ENCODE measurements at places on chromosomes 1 and 21. TPM values are rescaled to one million over a fixed set of nuclear protein-coding genes. Genes with fewer than 3 reads are reported as not detected.

The LAMC1 gene
- 110 TPM for total RNA-seq

The MPC2 gene
- total RNA-seq: 56.2 TPM

The HCRTR1 gene
- not detected for total RNA-seq

The OPRD1 gene
- not detected for total RNA-seq

The IL22RA1 gene
- total RNA-seq: 4.1 TPM

The FMO5 gene
- 46.7 TPM for total RNA-seq

DNA sequence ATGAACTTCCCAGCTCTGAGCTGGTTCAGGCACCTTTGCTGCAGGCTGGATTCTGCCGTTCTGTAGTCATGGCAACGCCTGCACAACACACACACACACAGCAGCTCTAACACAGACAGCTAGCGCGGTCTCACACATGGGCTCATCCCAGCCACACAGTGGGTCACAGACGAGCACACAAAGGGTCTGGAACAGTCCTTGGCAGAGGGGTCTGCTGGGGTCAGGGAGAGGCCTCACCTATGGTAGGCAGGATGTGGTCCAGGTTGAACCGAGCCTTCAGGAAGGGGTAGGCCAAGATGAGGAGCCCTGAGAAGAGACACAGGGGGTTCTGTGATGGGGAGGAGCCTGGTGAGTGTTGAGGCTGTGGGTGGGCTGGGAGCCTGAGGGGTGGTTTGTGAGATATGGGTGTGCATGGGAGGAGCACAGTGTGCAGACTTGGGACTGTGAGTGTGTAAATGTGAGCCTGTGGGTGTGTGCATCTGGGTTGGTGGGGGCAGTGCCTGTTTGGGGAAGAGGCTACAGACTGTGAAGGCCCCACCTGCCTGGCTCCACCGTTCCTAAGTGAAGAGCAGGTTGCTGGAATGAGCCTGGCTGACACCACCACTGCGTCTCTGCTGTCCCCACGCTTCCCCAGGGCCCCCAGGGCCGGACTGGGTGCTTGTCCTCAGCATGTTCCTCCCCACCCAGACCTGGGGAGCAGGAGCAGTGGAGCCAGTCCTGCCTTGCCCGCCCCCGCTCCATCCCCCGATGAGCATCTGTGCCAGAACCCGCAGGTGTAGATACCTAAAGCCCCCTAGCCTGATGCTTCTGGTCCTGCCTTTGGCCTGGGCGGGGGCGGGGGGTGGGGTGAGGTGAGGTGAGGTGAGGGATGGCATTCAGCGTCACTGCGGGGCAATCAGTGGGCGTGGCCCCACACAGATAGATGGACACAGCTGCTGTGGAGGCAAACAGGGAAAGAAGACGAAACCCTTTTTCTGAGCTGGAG, 1.5 kb downstream of the KNCN start:
- no peak for DNase-seq

GRCh38 chr1:164589961-164590507, 31.1 kb downstream of the PBX1 start:
- no peak for DNase-seq

- DNase-seq: no peak
These were observed 146.3 kb upstream of the C8B start for GRCh38 chr1:57112148-57112547.

- peak; percentile 64 for DNase-seq
These were observed 139.6 kb downstream of the NAV1 start for GRCh38 chr1:201678264-201679101.

DNA sequence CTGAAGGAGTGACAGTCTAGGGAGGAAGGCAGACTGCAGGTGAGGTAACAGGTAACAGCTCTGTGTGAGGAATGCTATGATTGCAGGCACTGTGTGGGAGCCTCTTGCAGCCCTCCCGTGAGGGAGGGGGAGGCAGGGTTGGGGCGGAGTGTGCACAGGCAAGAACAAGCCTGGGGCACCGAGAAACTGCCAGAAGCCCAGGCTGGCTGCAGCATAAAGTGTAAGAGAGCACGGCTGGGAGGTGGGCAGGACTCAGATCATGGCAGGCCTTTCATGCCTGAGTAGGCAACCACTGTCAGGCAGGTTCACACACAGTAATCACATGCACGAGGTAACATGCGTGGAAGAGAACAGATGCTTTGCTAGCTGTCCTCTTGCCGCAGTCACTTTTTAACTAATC, 11.3 kb upstream of the RHEX start:
- peak; percentile 60 for DNase-seq

DNA sequence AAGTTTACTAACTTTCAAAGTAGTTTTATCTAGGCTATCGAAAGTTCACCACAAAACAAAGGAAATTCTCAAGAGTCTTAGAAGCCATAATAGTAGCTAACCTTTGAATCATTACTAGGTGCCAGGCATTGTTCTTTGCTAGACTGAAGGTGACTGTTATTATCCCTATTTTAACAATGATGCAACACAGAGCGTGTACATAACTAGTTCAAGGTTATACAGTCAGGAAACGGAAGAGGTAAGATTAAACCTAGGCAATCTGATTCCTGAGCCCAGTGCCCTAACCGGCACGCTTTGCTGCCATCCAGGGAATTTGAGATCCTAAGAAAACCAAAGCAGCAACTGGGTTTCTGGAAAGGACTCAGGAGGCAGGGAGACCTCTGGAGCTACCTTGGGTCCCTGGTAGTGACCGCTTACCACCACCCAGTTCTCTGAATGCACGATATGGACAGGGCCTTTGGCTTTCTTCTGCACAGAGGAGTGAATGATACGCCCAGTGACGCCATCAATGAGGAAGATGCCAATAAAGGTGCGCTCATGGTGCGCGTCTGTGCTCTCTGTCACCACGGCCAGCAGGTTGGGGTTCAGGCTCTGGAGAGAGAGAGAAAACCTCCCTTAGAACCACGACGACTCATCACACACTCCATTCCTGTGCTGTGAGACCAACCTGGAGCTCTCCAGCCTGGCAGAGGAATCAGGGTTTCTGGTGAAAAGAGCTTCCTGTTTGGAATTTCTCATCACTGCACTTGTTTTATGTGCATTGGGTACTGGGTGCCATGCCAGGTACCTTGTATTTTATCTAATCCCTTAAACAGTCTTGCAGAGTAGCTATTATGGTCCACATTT, 13.1 kb upstream of the UBR4 start:
- no peak for DNase-seq

- DNase-seq: peak; percentile 38
These were observed 23.9 kb downstream of the TRPM2 start for GRCh38 chr21:44377201-44377921.

- DNase-seq: no peak
These were observed 63.7 kb upstream of the HOOK1 start for GRCh38 chr1:59751004-59751395.
